GM20000 (cell line): ENCODE measurements at places on chromosomes 11 and 22.
A peak's percentile ranks its signal among the peaks of the same experiment; 100 is the strongest.

GRCh38 chr11:69359735-69360480 lies 66.0 kb downstream of the MYEOV start:
- no peak for DNase-seq

DNA sequence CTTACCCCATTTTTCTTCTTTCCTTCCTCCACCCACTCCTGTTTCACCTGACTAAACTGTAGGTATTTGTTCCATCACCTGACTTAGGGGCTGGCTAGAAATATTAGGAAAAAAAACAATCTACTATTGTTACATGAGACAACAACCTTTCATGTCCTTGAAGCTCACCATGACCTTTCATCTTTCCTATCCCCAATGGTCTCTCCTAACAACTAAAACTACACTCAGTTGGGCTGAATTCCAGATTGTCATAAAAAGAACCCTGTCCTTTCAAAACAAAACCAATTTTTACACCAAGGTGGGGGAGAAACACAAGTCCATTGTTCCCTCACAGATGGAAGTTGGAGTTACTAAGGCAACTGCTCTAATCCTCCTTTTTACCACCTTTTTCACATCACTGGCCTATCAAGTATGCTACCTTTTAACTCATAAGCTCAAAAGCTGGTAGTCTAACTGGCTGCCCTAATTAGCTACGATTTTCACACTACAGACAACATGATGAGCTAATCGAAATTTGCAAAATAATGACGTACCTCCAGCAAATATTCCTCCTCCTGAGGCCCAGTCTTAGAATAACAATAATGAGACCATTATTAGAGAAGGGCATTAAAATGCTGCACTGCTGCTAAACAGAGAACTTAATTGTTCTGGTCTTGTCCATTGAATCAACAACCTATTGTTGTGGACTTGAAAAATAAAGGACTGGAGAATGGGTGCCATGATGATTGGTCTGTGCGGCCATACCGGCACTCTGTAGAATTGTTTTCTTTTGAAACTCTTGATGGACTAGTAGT lies 46.5 kb upstream of the SOX6 start:
- DNase-seq: no peak

- DNase-seq: no peak
Observed at GRCh38 chr11:120020981-120021380, 116.9 kb downstream of the TRIM29 start.

DNA sequence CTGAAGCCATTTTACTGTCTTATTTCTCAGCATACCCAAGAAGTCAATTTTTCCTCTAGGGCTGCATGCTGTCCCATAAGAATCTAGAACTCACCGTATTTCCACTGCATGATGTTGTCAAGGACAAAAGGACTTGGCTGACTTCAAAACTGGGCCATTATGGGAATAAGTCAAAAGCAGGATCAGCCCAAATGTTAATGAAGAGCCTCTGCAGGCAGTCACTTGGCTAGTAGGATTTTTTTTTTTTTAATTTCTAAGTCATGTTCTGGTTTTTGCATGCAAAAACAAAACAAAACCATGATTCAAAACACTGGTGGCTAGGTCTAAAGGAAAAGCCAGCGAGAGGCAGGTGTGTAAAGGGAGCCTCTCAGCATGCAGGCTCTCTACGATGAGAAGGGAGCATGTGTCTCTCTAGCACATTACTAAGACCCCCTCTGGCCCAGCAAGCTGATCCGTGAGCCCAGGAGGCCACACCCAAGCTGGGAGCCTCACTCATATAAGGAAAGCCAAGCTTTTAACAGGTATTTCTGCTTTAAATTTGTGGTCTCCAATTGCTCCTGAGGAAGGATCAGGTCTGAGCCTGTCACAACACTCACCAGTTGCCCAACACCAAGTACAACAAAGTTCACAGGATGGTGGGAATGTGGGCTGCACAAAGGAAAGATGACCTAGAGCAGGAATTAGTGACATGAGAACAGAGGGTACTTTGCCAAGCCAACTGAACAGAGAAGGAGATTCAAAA lies 21.4 kb upstream of the STK33 start:
- DNase-seq: no peak

- DNase-seq: peak; percentile 88
Observed at GRCh38 chr11:66891851-66892660, 35.2 kb downstream of the LRFN4 start.

GRCh38 chr11:75014129-75014528 lies 25.4 kb downstream of the NEU3 start:
- no peak for DNase-seq

GRCh38 chr22:44037519-44038375 lies 13.6 kb downstream of the PARVB start:
- DNase-seq: no peak

GRCh38 chr11:93303689-93304088 lies 26.9 kb upstream of the DEUP1 start:
- DNase-seq: no peak

DNA sequence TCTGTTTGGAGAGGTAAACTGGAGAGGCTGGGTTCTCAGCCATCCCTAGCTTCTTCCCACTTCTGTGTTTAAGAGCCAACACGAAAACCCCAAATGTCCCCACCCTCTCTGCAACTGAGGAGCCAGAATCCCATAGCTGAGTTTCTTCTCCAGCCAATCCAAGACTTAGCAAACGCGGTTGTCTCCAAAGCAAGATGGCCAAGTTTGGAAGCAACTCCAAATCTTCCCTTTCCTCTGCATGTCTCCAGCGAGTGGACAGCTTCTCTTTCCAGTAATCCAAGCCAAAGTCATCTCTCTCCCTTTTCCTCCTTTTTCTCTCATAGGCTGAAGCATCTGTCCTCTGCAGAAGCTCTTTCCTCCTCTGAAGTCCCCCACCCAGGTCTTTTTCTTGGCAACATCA lies 539.2 kb downstream of the MIAT start:
- DNase-seq: no peak

DNA sequence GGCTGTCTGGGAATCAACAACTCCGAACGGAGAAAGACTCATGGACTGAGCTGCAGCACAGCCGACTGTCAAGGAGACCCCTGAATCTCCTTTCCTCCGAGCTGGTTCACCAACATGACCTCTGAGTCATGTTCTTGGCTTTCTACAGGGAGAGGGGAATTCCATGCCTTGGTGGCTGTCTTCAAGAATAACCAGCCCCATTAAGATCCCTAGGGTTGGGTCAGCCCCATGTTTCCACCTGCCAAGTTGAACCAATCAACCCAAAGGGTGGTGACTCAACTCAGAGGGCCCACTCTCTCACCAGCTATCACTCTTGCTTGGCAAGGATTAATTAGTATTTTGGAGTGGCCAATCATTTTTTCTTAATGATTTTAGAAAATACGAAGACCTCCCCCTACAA lies 28.3 kb upstream of the IGSF22 start:
- DNase-seq: no peak

- no peak for DNase-seq
Observed at GRCh38 chr11:41222236-41222635, 237.2 kb downstream of the LRRC4C start.

DNA sequence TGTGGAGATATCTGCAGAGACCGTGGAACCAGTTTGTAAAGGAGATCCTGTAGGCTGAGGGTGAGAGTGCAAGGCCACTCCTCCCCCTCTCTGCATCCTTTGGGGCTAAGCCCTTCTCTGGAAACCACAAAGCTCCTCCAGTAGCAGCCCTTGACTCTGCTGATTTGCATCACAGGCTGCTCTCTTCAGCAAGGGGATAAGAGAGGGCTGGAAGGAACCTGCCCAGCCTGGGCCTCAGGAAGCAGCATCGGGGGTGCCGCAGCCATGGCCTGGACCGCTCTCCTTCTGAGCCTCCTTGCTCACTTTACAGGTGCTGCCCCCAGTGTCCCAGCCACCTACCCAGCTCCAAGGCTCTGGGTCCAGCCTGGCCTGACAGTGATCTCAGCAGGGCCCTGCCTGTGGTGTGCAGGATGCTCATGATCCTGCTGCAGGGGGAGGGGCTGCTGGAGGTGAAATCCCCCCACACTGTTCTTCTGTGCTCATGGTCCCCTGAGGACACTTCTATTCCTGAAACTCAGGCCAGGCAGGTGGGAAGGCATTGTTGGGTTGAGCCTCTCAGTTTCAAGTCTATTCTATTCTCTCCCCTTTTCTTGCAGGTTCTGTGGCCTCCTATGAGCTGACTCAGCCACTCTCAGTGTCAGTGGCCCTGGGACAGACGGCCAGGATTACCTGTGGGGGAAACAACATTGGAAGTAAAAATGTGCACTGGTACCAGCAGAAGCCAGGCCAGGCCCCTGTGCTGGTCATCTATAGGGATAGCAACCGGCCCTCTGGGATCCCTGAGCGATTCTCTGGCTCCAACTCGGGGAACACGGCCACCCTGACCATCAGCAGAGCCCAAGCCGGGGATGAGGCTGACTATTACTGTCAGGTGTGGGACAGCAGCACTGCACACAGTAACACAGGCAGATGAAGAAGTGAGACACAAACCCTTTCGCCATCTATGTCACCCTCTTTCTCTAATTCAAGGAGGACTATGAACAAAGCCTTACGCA lies 68.5 kb upstream of the IGLL5 start:
- DNase-seq: peak; percentile 62

GRCh38 chr11:76721755-76722677 lies 51.5 kb upstream of the LRRC32 start:
- DNase-seq: peak; percentile 76
